Stimulated activated CD4-positive, alpha-beta T cell treated with anti-CD3 and anti-CD28 coated beads, TNF-alpha, amount 100 ng/mL, for 24 hours (primary cell): ENCODE measurements at places on chromosomes 12 and 14.

DNA sequence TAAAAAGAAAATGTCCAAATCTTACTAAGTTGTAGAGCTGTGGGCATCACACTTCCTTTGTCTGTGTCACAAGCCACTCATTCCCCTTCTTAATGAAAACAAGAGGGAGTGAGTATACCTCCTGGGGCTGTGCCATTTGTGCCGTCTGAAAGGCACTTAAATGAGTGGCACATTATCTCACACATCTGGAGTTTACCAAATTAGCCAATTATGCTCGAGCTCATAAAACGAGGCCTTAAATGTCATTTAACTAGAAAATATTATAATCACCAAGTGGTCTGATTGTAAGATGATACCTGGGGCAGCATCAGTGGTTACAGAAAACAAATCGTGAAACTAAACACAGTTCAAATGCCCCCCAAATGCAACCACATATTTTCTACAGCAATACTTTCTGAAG, 146.1 kb downstream of the PAX9 start:
- DNase-seq: no peak

GRCh38 chr12:76542908-76543307, 16.7 kb downstream of the OSBPL8 start:
- no peak for DNase-seq

DNA sequence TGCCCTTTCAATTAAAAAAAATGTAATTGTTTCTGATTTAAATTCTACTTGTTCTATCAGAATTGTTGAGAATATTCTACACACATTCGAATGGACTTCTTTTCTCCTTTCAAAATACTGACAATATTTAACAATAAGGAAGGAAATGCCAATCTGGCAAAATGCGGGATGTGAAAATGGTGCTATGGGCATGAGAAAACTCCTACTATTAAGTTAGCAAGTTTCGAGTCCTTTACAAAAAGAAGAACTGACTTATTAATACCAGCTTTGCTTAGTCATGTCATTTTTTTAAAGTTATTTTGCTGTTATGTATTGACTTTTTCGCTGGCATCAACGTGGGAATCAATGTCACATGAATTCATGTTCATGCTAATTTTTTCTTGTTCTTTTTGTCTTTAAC, 31.7 kb upstream of the ARL1 start:
- no peak for DNase-seq

DNA sequence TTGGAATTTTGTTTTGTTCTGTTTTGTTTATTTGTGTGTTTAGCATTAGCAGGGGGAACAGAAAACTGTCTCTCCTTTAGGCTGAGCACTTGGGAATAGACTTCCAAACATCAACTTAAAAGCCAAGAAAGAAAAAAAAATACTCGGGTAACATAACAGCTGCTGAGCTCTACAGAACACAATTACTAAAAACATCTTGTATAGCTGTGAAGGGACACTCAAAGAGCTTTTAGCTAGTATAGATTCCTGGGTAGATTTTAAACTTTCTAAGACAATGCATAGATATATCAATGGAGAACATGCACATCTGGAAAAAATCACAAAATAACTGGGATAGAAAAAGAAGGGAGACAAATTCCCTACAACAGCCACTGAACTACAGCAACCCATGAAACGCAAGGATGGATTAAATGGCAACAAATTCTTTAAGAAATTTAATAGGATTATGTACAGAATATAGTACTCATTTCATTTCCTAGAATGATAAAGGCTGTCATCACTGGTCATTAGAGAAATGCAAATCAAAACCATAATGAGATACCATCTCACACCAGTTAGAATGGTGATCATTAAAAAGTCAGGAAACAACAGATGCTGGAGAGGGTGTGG, 174.3 kb upstream of the KRR1 start:
- DNase-seq: no peak

- no peak for DNase-seq
Measured at GRCh38 chr12:13367973-13368372, 171.4 kb downstream of the EMP1 start.

DNA sequence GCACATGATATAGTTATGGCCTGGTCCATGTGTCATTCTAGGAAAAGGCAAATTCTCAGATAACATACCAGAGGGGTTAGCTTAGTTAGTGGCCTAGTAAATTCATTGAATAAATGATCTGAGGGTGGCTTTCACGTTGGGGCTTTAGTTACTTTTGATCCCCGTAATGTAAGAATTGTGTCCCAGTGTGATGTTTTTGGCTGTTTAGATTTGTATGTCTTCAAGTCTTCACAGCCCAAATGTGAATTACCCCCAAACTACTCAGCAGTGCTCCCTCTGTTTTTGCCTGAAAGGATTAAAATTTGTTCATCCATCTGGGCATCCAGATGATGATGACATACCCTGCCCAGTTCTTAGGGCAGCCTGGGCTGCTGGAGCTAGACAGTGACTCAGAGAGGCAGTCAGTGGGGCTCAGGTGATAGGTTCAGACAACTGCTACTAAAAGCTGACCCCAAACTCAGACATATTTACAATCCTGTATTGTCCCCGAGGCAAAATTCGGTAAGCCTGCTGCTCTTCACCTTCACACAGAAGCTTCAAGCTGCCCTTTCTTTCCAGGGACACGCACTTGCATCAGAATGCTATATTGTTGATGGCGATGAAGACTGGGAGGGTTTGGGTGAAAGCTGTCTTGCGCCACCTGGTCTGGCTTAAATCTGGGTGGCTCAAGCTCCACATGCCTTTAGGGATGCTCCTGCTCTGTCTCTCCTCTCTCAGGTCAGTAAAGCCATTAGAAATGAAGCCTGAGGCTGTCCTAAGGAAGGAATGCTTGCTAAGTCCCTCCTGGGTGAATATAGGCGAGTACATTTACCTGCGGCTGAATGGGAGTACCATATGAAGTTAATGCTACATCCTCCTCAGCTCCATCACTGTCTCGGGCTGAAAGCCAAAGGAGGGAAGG, 10.3 kb downstream of the GPRC5D start:
- DNase-seq: no peak

DNA sequence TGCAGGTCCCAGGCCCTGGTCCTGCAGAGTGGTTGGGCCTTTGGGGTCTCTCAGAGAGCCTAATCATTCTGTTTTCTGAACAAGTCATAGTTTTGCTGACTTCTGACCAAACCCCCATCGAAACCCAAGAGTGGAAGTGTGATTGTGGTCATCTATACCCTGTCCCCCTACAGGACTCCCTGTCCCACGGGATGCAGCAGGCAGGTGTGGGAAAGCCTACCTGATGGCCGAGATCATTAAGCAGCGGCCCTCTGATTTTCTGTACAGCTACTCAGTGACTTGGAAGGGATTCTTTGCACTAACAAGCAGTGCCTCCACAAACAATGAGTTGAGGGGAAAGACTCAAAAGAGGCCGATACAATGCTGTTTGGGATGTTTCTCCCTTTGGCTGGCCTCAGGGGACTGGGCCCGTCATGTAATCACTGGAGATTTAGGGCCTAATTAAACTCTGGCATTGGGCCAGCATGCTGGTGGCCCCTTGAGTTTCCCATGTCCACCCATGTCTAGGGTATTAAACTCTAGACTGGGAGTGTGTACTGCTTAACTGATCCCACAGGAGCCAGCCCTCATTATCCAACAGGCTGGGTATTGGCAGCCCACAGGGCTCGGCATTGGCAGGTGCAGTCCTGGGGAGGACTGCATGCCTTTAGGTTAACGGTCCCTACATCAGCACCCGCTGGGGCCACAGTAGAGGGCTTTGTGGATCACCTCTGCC, 192.8 kb downstream of the ZFP36L1 start:
- no peak for DNase-seq

DNA sequence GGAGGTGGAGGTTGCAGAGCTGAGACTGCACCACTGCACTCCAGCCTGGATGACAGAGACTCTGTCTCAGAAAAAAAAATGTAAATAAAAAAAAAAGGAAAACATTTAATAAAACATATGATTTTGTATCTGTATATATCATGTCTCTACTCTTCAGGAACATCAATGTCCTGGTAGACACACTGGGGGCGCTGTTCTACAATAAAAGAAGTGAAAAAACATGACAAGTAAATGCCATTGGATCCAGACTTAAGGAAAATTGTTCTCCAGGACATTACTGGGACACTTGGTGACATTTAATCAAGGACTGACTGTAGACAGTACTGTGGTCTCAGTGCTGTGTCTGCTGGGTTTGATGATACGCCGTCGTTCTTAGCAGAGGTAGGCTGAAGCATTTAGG, 15.5 kb upstream of the KLC1 start:
- DNase-seq: no peak

DNA sequence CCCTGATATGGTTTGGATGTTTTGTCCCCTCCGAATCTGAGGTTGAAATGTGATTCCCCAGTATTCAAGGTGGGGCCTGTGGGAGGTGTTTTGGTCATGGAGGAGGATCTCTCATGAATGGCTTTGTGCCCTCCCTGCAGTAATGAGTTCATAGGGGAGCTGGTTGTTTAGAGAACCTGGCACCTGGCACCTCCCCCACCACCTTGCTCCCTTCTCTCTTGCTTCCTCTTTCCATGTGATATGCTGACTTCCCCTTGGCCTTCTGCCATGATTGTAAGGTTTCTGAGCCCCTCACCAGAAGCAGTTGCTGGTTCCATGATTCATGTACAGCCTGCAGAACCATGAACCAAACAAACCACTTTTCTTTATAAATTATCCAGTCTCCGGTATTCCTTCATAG, 32.6 kb downstream of the CD163L1 start:
- DNase-seq: no peak

- DNase-seq: no peak
Measured at GRCh38 chr12:87930033-87930432, 99.2 kb downstream of the C12orf50 start.

GRCh38 chr12:55842681-55843429, at the start of gene MMP19:
MMP19 (minus strand) TSS chr12:55842936; CDS start chr12:55842830, 106 bp downstream.
- DNase-seq: no peak

- DNase-seq: no peak
Measured at GRCh38 chr12:55385891-55386290, 14.4 kb upstream of the OR6C65 start.

GRCh38 chr14:30610787-30611343, 11.3 kb upstream of the SCFD1 start:
- DNase-seq: no peak

DNA sequence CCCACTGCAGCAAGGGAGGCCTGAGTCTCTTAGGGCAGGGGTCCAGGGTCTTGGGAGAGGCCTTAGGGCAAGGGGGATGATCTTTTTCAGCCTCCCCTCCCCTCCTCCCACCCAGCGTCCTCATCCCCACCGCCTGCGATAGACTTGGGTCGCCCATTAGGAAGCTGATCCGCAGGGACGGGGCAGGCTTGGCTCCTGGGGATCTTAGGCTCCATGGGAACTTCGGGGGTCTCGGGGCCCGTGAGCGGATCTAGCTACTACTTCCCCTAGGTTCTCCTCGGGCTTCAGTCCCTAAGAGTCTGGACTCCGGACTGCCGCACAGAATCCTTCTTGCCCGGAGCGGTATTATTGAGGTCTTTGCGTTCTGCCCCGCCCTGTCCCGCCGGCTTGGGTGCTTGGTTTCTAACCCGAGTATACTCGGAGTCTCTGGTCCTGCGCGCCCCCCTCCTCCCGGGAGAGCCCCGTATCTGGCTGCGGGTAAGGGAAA, 2.2 kb upstream of the PTHLH start:
- DNase-seq: no peak

GRCh38 chr14:91875525-91876286, 8.4 kb upstream of the TC2N start:
- DNase-seq: no peak

DNA sequence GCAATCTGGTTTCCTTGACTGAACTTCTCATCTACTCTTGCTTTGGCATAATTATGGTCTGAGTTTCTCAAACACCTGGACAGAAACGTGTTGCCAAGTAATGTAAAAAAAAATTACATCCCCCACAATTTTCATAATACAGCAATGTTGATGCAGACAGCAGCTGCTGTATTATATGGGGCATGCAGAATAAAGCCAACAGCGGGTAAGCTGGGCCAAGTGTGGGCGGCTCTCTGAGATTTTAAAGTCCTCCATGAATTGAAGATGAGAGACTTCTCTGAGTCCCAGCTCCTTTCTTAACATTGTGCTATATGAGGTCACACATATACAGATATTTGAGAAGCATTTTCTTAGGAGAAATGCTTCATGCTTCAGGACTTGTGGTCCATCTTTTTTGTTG, 881.2 kb downstream of the GALC start:
- no peak for DNase-seq

DNA sequence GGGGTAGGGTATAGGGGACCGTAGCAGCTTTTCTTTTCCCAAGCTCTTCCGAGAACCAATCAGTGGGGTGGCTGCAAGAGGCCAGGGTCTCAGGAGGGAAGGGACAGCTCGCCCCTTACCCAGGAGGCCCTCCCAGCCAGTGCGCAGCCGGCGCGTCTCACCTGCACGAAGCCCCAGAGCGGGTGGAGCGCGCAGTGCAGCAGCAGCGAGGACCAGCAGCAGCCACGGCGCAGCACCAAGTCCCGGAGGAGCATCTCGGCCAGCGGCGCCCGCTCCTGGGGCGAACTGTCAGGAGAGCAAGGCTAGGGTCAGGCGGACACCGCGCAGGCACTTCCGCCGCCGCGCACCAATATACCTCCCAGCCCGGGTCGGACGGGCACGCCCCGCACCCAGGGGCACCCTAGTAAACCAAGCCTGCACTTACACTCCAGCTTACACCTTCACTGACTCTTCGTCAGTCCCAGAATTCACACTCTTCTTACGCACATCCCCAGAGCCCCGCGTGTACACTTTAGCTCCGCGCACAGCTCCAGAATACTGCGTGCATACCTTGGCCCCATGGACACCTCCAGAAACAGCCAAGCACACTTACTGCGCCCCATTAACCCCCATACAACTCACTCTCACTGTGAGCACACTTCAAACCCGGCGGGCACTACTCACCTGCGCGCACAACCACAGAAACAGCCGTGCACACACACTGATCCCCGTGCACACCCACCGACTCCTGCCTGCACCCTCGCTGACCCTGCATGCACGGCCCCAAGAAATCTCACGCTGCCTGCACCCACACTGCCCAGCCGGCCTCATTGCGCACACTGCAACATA, 606 bp downstream of the PRIMA1 start:
- DNase-seq: no peak

GRCh38 chr12:13442457-13442856, 245.9 kb downstream of the EMP1 start:
- DNase-seq: no peak

GRCh38 chr14:31692376-31692781, 131.2 kb downstream of the NUBPL start:
- no peak for DNase-seq

DNA sequence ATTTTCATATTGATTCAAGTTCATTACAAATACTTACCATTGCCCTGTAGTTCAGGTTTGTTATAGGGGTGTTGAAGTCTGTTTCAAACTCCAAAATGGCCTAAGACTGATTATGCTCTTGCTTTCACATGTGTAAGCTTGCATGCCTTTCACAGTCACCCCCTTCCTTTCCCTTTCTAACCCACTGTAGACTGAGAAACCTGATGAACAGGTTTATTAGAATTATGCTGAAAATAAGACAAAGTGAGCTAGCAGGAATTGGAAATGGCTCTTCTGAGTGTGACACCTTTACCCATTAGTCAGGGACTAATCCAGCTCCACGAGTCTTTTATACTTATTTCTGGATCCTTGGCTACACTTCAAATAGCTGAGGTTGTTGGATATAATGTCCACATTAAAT, 38.9 kb downstream of the FBXO33 start:
- DNase-seq: no peak
